Stimulated activated naive CD4-positive, alpha-beta T cell treated with Interleukin-2 at 50 U/mL for 16 hours (primary cell): ENCODE measurements at places on chromosomes 16 and 17.

GRCh38 chr17:33266116-33266515 is 27.0 kb downstream of the ASIC2 start:
- no peak for DNase-seq

DNA sequence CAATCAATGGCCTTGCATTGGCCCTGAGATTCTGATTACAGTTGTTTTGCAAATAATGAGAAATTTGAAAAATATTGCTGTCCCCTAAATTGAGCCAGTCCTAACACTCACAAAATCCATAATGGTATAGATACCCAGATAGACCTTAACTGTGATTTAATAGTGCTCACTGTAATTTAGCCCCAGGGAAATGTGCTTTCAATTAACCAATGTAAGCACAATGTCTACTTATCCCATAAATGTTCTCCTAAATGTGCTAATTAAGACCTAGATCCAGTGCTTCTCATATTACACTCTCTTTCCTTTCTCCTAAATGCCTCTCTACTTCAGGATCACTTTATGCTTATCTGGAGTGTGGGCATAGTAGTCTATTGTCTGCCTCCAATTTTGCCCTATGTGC is 417.8 kb upstream of the CCL2 start:
- no peak for DNase-seq

DNA sequence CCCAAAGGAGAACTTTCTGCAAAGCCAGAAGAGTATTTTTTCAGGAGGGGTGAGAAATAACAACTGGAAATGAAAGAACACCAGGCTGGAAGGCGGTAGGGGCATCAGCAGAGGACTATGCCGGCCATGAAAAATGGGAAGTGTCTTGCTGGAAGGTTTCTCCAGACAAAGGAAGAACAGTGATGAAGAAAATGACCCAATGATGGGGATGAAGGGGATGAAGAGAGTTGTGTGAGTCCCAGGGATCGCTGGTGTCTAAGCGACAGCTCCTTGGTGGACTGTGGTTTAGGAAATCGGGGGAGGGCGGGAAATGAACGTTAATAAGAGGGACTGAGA is 623 bp downstream of the TTLL6 start:
- no peak for DNase-seq

DNA sequence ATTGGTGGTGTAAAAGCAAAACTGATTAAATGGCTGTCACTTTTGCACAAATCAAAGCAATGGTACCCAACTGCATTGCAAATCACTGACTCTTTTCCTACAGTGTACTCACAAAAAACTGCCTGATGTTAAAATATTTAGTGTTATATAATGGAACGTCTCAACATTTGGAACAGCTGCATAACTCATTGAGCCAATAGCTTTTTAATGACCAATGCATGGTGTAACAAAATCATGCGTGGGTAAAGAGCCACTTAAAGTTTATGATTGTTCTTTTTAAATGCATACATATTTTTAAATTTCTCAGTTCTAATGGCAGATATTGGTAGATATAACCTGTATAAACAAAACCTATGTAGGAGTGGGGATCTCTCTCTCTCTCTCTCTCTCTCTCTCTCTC is 204.0 kb upstream of the MPHOSPH6 start:
- DNase-seq: no peak

GRCh38 chr16:63192980-63193379 is 1156.7 kb upstream of the CDH8 start:
- no peak for DNase-seq

DNA sequence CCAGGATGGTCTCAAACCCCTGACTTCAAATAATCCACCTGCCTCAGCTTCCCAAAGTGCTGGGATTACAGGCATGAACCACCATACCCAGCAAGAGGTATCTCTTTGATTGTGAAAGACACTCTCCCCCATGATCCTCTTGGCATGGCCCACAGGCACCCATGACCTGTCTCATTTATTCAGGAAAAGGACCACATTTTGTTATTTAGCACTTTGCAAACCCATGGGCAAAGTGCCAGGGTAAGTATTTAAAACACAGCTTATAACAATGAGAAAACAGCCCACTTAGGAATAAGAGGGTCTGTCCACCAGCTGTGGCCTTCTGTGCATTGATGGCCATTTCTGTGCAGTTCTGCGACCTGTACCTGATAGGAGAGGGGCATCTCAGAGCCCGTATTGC is 12.8 kb upstream of the AKTIP start:
- no peak for DNase-seq

- no peak for DNase-seq
Measured at GRCh38 chr17:66649818-66650543, 184.9 kb upstream of the CACNG5 start.

- DNase-seq: no peak
Measured at GRCh38 chr16:27242868-27243590, 25.5 kb downstream of the NSMCE1 start.

- DNase-seq: no peak
Measured at GRCh38 chr16:20897253-20897897, 2.8 kb downstream of the DCUN1D3 start.

DNA sequence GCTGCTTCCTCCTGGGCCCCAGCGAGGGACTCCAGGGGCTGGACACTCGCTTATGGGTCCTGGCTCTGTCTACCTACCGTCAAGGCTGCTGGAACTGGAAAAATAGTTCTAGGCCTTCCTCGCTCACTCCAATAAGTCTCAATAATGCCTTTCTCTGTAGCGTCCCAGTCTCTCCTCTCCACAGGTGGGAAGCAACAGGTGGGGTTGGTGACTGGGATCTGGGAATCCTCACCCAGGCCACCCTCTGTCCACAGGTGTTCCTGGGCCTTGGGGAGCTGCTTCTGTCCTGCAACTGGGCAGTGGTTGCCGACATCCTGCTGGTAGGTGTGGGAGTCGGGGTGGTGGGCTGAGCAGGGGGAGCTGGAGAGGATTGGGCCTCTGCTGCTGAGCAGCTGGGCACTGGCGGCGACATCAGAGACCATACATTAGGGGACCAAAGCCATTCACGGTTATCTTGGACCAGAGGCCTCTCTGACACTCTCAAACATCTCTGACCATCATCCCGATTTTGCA is 20.3 kb upstream of the SPNS2 start:
- no peak for DNase-seq

DNA sequence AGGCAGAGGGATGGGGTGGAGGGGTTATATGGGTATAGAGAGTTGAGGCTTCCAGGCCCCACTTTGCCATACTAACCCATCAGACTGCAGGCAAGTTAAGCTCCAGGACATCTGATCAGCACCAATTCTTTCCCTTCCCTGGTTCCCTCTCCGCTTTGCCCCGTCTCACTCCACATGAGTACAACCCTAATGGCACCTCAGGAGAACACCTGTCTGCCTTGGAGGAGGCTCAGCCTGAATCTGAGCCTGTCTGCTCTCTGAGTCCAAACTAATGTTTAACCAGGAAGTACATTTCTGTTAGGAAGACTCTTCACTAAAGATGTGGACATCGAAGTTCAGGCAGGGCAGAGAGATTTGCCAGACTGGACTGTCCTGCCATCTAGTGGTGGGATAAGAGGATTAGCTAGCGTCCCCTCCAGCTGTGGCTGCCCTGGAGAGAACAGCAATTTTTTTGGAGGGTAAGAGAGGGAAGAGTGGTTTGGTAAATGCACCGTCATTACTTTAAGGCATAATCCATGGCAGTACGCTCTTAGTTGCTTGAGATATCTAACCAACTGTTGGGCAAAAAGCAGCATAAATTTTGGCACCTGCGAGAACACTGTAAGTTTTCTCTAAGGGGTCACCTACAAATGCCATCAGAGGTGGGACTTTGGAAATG is 29.2 kb upstream of the LRRC75A start:
- DNase-seq: peak; percentile 54

GRCh38 chr16:88634141-88634993 is 4.0 kb upstream of the IL17C start:
- peak; percentile 45 for DNase-seq

GRCh38 chr17:19331543-19332245 is 30.8 kb downstream of the B9D1 start:
- DNase-seq: no peak

DNA sequence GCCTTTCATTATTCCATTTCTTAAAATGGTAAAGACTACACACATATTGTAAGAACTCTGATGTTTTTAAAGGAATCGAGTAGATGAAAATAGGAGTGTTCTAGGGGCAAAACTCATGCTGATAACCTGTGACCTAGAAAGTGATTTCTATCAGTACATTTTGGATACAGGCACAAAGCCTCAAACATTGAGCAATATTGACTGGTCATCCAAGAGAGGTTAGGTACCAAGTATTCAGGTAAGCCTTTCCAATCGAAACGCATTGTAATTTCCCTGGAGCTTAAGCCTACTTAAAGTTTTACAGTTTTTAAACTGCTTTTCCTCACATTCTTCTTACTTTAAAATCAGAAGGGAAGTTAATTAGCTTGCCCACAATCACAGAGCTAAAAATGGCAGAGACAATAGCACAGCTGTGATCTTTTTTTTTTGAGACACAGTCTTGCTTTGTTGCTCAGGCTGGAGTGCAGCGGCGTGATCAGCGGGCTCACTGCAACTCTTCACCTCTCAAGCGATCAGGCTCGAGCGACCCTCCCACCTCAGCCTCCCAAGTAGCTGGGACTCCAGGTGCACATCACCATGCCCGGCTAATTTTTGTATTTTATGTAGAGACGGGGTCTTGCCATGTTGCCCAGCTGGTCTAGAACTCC is 3.3 kb downstream of the GOT2 start:
- no peak for DNase-seq

DNA sequence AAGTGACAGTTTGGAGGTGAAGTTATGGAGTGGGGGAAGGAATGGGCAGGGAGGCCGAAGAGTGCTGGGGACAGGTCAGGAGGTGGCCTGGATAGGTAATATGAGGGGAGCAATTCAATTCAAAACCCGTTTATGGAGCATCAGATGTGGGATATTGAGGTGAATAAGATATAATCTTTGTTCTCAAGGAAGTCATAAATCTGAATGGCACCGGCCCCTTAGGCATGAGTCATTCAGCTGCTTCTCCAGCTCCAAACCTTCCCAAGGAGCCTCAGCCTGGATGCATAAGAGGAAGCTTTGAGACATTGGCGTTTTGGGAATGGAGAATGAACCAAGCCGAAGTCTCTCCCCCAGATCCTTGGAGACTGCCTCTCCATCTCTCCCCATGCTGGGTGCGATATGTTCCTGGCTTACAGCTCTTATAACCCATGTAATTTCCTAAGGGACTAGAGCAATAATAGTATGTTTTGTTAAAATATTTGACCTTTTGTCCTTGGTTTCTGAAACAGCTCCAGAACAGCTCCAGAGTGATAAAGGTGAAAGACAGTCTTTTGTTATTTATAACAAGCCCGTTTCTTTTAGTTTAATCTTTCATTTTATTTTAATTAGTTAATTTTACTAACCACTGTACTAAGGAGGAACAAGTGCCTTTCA is 1.7 kb downstream of the TUBG2 start:
- no peak for DNase-seq

DNA sequence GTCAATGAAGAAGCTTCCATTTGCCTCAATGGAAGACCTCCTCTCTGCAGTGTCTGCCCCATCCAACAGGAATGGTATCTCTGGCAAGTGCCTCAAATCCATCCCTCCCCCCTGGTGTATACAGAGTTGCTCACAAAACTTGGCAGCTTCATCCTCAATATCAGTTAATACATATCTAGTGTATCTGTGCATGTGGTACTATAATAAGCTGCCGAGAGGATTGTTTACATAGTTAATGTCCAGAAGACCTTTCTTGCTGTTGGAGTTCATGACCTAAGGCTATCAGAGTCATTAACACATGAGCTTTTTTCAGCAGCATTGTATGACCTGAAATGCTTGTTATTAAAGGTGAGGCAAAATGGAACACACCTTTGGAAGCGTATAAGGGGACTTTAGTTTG is 14.0 kb upstream of the RASL10B start:
- no peak for DNase-seq

DNA sequence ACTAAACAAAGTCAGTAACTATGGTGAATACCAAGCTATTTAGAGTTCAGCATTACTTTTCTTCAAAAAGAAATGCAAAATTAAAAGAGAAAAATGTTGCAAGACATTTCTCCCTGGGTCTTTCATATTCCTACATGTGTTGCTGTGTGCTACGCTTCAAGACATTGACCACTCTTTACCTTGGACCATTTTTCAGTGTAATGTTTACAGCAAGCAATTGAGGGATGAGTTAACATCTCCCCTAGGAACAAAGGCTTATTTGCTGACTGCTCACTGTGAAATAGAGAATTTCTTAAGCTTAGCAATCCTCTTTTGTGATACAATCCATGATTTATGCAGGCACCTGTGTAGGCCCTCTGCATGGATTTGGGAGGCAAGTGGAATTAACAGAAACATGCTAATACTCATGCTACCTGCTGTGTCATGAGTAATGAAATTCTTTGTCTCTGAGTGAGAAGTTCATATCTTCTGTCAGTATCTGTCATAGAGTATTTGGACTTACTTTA is 1202.9 kb upstream of the CDH8 start:
- DNase-seq: no peak

- no peak for DNase-seq
Measured at GRCh38 chr17:48565022-48565554, 13.1 kb downstream of the HOXB4 start.
